Activated CD4-positive, alpha-beta T cell treated with anti-CD3 and anti-CD28 coated beads for 4 hours (primary cell): ENCODE measurements at places on chromosomes 5 and 9.

- DNase-seq: no peak
Measured at GRCh38 chr9:4678679-4679267, 596 bp upstream of the CDC37L1 start.

- DNase-seq: no peak
Measured at GRCh38 chr5:159905496-159905895, 10.8 kb upstream of the ADRA1B start.

DNA sequence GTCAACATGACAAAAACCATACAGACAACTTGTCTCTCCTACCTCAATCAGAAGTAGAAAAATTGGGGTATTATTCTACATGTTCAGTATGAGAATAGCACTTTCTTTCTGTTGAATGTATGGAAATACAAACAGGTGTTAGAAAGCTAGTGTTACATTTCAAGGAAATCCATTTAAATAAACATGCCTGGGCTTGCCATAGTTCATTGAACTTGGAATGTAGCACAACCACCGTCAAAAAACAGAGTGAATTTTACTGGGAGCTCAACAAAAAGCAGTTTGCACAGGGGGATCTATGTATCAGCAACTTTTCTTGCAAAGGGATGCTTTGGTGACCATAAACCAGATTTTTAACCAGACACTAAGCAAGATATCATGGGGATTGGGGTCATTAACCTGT is 307.9 kb upstream of the SMARCA2 start:
- DNase-seq: no peak

DNA sequence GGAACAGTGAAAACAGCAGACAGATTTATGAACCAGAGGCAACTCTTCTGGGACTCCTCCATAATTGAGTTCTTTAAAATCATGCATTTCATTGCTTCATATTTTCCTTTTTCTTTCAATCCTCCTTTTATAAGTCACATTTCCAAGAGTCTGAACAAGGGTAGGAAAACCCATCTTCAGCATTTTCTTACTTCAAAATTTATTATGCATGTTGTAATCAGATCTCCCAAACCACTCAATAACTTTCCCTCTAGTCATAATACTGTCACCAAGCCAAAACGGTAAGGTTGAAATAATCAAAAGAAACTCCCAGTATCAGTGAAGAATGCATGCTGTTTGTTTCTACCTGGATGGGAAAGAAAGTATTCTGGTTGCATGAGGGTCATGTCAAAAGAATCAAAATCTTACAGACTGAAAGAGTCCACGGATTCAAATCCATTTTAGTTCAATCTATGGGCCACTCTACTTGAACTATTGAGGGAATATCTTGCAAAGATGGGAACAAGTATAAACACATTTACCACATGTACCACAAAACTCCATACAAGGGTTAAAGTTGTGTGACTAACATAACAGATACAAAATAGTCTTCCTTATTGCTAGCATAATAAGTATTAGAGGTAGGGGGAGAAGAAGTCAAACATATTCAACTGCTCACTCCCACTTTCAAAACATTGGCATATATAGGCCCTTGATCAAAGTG is 797.3 kb downstream of the MAT2B start:
- no peak for DNase-seq

GRCh38 chr9:87069690-87070089 is 122.4 kb upstream of the GAS1 start:
- no peak for DNase-seq

GRCh38 chr5:89703817-89704216 is 705.7 kb downstream of the CETN3 start:
- no peak for DNase-seq

DNA sequence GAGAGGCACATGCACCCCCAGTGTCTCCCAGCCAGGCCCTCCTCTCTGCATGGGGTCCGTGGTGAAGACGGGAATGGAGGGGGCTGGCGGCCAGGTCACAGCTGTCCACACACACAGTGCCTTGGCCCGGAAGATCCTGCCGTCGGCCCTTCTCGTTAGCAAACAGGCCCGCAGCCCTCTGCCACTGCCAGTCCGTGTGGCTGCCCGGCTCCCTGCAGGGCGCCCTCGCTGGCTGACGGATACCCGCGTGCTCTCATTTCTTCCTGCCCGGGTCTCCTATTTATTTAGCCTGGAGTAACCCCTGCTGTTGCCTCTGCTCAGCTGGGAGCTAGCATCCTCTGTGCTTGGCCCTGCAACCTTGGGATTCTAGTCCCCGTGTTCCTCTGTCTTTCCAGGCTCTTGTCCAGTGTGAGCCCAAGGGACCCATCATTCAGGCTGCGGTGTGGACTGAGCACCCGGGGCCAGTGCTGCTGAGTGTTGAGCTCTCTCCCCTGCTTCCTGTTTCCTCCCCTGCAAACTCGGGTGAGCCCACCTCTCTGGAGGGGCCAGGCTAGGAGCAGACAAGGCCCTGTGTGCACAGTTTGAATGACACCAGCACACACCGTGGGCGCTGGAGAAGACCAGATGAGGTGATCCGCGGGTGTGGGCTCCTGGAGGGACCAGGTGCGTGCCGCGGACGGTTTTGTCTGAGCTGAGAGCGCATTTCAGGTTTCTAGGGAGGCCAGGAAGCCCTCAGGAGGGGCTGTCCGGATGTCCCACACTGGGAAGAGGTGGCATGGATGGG is 14.6 kb upstream of the RNU6ATAC start:
- no peak for DNase-seq

- no peak for DNase-seq
Measured at GRCh38 chr5:104187656-104188055, 625.1 kb upstream of the NUDT12 start.

DNA sequence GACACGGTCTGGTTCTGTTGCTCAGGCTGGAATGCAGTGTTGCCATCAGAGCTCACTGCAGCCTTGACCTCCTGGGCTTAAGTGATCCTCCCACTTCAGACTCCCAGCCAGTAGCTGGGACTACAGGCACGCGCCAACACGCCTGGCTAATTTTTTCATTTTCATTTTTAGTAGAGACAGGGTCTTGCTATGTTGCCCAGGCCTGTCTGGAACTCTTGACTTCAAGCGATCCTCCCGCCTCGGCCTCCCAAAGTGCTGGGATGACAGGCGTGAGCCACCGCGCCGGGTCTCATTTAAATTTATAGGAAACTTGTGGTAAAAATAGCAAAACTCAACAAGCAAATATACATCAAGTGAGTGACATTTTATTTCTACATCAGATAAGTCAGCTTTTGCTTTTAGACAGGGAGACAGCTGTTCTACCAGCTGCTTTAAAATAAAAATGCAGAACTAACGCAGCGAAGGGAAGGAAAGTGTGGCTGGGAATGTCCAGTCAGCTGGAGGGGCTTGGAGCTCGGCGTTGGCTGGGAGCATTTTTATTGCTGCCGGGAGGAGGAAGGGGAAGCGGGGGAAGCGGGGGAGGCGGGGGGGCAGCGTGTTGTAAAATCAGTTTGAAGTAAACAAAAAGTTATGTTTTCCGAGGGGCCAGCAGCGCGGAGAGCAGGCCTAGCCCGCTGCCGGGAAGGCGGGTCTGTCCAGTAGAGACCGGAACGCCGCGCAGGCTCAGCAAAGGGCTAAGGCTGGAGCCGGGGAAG is 707 bp upstream of the ZFYVE16 start:
- peak; percentile 2 for DNase-seq

- no peak for DNase-seq
Measured at GRCh38 chr9:34519321-34520020, 3.3 kb downstream of the ENHO start.

DNA sequence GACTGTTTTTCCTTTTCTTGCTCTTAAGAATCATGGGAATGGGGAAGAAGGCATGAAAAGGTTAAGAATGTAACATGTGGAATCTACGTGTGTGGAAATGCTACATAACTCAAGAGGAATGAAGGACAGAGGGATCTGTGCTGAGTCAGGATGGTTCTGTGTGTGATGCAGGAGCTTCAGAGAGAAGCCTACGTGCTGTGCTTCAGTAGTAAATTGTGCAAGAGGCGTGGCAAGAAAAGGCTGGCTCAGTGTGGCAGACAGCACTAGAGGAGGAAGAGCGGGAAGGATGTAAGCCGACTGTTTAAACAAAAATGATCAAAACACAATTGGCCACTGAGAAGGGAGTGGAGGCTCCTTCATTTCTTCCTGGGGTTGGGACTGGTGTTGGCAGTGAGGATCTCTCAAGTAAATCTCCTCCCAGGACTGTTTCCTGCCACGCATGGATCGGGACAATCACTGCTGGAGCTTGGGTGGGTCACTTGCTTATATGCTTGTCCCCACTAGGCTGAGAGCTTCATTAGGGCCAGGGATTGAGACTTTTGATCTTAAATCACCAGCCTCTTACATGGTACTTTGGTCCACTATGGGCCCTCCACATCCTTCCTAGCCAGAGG is 59.4 kb upstream of the BASP1 start:
- DNase-seq: no peak

DNA sequence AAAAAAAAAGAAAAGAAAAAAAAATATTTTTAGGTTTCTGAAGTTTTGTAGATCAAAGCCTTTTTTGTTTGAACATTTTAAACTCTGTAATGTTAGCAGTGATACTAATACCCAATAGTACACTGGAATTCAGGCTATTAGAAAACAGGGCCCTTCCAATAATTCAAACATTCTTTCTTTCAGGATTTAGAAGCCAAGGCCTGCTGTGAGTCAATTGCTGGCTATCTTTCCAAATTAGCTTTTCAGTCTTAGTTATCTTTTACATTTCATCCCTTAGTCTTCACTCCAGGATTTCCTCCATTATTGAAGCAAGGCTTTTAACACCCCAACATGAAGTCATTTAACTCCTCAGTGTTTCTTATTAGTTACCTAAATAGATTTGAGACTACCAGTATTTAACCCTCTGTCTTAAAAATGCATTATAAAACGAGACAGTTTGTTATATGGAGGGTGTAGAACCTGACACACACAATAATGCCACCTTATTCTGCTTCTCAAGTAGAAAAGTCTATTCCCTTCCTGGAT is 951.9 kb upstream of the DMAC1 start:
- no peak for DNase-seq

GRCh38 chr5:31827867-31828266 is 188.9 kb downstream of the PDZD2 start:
- DNase-seq: no peak

GRCh38 chr9:89328064-89328463 is 9.8 kb downstream of the SECISBP2 start:
- DNase-seq: no peak

DNA sequence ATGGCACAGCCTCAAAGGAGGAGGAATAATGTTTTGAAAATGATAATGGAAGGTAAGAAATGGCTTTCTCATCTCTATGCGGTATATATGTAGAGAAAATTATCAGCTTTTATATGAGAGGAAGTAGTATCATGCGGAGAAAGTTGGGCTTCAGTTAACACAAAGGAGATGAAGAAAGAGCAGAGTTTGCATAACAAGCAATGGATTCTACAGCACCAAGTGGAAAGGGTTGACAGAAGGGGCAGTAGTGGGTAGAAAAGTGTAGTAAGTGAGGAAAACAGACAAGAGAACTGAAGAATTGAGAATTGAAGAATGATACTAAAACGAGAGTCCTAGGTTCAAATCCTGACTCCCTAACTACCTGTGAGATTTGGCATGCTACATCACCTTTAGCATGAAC is 51.0 kb downstream of the GNG10 start:
- no peak for DNase-seq

- no peak for DNase-seq
Measured at GRCh38 chr5:176676361-176676824, 29.1 kb downstream of the TSPAN17 start.

- peak; percentile 13 for DNase-seq
Measured at GRCh38 chr5:149549461-149550267, 1.6 kb downstream of the CSNK1A1 start.

DNA sequence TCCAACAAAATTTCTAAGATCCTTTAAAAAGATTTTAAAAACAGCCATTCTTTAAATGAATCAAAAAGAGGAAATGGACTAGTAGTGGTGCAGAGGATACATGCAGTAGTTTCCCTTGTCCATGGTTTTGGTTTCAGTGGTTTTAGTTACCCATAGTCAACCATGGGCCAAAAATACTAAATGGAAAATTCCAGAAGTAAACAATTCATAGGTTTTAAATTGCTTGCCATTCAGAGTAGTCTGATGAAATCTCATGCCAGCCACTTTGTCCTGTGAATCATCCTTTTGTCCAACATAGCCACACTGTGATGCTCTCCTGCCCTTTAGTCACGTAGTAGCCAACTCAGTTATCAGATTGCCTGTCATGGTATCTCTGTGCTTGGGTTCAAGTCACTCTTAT is 286.1 kb downstream of the ANXA1 start:
- no peak for DNase-seq

DNA sequence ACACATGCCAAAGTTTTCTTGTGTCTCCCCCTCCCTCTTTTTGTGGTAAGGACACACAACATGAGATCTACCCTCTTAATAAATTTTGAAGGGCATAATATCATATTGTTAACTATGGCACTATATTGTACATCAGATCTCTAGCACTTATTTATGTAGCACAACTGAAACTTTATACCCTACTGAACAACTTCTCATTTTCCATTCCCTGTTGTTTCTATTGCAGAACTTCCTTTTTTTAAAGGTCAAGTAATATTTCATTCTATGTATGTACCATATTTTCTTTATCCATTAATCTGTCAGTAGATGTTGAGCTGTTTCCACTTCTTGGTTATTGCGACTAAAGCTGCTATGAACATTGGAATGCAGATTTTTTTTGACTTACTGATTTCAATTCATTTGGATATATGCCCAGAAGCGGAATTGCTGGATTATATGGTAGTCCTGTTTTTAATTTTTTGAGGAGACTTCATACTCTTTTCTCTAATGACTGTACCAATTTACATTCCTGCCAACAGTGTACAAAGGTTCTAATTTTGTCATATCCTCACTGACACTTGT is 305.3 kb downstream of the PRR16 start:
- no peak for DNase-seq

- no peak for DNase-seq
Measured at GRCh38 chr5:176816043-176816745, 5.8 kb downstream of the UNC5A start.

DNA sequence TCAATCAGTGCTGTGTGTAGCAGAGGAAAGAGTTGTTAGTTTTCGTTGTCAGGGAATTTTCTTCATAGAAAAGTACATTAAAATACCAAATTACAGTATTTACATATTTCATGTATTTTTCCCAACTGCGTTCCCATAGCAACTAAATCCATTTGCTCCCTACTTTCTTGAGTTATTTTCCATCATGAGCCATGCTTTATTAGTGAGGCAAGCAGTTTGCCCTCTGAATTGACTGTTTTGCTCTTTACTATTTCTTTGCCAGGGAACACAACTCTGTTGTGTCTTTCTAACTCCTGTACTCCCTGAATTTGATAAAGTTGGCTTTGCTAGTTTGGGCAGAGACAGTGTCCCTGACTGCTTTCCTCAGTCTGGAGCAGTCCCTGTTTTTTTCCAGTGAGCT is 276.2 kb upstream of the SLC30A5 start:
- DNase-seq: no peak

- DNase-seq: no peak
Measured at GRCh38 chr5:69331528-69332445, 814 bp downstream of the CCDC125 start.

- no peak for DNase-seq
Measured at GRCh38 chr5:40226906-40227305, 452.8 kb upstream of the PTGER4 start.

DNA sequence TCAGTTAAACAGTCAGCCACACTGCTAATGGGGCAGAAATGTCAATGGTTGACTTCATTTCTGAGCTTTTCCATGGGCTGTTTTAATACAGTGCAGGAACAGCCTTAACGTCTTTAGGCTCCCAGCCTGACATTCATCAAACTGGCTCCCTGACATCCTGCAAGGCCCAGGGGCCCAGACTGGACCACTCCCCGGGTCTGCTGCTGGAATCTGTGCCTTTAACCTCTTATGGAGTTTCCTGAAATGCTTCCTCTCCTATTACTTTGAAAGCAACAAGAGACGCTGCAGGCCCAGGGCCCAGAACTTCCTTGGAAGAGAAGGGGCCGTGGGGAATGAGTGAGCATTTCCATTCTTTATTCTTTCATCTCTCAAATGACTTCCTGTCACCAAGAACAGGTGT is 216.8 kb upstream of the PANK3 start:
- no peak for DNase-seq
